ENCODE measurements at places on chromosomes 12 and 14.

- DNase-seq, result no peak
Measured at GRCh38 chr14:79413734-79414428, 797.4 kb downstream of the DIO2 start.

DNA sequence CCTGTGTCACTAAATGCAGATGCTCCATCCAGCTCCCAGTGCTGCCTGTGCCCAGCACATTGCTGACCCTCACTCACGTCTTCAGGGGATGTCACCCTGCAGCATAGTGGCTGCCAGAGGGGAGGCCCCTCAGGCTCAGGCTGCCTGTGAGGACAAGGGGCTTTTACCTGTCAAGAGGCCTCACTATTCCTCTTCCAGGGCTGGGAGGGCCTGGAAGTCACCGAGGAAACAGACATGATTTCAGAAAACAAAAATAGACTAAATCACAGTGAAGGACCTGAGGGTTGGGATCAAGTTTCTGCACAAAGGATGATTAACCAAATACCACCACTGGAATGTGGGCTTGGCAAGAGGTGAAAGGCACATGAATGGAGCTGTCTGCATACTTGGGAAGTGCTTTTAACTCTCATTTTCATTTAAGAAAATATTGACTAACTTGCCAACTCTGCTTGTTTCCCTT lies 1202.3 kb downstream of the BCL11B start:
- DNase-seq, result peak; percentile 52

DNA sequence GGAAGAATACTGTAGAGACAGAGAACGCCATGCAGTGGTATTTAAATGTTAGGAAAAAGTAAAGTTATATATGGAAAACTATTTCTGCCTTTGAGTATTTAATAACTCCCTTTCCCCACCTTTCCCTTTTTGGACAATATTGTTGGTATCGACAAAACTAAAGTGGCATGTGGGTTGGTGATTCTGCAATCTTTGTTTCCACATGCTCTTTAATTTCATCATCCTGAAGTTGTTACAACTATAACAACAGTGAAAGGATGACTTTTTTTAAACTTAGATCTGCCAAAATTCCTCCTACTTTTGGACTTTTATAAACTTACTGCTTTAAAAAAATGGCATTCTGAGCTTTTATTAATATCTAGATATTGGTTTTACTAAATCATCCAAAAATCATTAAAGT lies 25.3 kb downstream of the TTC8 start:
- DNase-seq, result no peak

DNA sequence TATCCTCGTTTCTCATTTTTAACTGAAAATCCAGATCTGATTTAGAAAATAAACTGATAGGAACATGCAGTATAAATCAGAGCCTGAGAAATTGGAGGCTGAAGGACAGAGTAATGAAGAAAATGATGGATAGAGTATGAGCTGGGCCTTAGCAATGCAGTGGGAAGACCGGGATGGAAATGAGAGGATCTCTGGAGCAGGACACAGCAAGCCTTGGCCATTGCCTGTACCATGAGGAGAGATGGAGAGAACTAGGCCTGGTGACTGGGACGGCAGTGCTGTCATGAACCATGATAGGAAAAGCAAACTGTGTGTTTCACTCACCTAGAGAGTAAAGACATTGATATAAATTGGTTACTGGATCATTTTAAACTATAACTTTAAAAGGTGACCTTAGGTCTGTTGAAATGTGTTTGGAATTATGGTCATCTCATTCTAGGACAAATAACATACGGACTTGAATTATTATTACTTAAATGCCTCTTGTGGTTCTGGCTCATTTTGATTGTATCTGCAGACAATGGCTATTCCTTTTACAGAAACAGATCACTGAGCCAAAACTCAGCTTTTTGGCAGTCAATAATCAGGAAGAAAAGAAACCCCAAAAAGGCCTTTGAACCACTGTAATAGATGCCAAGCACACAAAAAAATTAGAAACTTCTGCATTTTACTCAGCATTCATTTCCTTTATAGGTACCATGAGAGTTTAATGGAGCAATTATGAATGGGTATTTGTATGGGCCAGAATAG lies 251.9 kb upstream of the PRKD1 start:
- no peak for DNase-seq

DNA sequence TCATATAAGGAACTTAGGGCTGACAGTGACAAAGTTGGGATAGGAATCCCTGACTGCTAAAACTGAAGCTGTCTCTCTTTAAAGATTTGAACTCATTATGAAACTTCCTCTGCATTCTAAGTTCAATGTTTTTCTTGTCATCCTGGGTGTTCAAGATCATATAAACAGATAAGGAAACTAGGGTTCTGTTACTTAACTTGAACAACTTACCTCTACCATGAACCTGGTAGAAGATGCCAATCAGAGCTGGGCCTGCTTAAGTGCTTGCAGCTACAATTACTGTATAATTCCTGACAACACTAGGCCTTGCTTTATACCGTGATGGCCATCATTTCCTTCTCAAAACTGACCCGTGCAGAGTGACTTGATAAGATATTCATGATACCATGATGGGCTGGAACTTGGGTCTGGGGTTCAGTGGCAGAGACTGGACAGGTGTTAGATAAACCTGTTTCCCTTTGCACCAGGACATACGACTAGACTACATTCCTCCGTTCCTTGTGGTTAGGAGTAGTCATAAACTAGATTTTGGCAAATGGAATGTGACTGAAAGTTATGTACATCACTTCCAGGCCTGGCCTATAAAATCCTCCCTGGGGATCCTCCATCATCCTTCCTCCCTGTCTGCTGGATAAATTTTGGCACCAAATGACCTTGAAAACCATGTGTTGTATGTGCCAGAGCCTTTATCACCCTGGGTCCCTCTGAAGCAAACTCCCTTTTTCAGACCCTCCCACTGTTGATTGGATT lies 172.2 kb upstream of the PRICKLE1 start:
- peak; percentile 60 for DNase-seq

- no peak for DNase-seq
Measured at GRCh38 chr12:52178443-52178842, 13.4 kb downstream of the KRT80 start.

GRCh38 chr14:95233702-95234241 lies 76.4 kb upstream of the DICER1 start:
- DNase-seq, result no peak

DNA sequence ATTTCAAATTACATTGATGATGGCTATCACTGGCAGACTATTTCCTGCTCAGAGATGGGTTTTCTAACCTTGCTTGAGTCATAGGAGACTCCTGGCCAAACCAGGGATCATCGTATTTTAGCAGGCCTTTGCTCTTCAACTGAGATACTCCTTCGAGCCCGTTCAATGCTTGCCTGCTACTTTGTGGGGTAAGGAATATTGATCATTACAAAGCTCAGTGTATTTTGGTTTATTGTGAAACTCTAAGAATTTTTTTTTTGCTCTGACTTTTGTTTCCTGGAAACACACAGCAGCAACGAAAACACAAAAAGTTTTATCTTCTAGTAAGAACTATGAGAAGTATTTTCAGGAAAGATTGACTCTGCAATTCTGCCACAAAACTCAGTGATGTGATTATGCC lies 4.1 kb downstream of the GPRC5D start:
- no peak for DNase-seq

GRCh38 chr14:66140213-66140918 lies 345.8 kb upstream of the CCDC196 start:
- no peak for DNase-seq

DNA sequence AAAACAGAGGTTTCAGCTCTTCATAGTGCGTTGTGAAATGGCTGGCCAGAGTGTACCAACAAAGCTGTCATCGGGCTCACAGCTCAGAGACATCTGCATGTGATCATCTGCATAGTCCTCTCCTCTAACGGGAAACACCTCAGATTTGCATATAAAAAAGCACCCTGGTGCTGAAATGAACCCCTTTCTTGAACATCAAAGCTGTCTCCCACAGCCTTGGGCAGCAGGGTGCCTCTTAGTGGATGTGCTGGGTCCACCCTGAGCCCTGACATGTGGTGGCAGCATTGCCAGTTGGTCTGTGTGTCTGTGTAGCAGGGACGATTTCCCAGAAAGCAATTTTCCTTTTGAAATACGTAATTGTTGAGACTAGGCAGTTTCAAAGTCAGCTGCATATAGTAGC lies 14.3 kb upstream of the PAPLN start:
- DNase-seq, result peak; percentile 32

DNA sequence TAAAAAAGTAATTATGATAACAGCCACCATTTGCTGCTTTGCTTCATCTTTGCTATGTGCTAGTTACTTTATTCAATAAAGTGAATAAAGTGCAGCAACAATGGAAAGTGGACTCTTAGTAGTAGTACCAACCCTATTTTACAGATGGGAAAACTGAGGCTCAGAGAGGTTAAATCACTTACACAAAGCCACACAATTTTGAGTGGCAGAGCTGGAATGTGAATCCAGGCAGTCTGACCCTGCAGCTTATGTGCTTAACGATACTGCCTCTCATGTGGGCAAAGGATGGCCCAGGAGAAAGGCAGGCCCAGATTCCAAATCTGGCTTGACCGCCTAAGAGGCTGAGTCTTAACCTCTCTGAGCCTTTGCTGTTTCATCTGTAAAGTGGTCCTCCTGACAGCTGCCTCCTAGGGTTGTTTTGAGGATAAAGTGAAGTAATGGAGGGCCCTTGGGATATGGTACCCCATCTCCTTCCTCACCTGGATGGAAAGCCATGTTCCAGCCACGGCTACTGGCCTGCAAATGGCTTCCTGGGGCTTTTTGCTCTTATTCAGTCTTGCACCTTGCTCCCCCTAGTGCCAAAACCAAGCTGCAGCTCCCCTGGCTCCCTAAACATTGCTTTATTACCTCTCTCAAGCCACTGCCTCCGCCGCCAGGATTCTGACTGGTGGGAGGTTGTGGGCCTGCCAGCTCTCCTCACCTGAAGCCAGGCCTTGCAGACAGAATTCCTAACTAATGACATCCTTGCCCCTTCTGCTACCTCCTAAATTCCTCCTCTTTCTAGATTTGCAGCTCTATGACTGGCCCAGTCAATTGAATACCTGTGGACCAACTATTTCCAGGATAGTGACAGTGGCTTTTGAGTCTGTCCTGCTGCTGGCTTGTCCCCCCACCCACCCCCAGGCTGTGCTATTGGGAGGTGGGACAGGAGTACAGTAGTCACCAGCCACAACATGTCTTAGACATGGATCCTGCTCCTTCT lies 283.3 kb upstream of the PWP1 start:
- DNase-seq, result no peak

- DNase-seq, result no peak
Measured at GRCh38 chr12:78176643-78177042, 345.9 kb downstream of the NAV3 start.

DNA sequence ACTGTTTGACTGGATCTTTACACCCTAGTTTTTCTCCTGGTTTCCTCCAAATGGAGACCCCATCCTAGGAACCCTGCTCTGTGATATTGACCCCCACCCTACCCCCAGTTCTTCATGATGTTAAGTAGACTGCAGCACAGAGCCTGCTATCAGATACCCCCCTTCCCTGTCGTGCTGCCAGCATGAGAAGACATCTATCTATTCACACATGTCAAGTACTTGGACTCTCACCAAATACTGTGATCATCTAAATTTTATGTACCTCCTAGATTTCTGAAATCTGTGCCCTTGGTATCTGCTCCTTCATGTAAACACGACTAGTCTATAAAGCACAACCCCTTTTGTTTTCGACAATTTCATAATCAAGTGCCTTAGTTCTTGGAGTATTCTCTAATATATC lies 38.9 kb downstream of the FERMT2 start:
- no peak for DNase-seq

GRCh38 chr12:113291586-113291985 lies 43.3 kb downstream of the SLC8B1 start:
- no peak for DNase-seq

- DNase-seq, result no peak
Measured at GRCh38 chr12:117603316-117604113, 242.1 kb upstream of the NOS1 start.

- no peak for DNase-seq
Measured at GRCh38 chr14:80575763-80576162, 364.5 kb upstream of the DIO2 start.

DNA sequence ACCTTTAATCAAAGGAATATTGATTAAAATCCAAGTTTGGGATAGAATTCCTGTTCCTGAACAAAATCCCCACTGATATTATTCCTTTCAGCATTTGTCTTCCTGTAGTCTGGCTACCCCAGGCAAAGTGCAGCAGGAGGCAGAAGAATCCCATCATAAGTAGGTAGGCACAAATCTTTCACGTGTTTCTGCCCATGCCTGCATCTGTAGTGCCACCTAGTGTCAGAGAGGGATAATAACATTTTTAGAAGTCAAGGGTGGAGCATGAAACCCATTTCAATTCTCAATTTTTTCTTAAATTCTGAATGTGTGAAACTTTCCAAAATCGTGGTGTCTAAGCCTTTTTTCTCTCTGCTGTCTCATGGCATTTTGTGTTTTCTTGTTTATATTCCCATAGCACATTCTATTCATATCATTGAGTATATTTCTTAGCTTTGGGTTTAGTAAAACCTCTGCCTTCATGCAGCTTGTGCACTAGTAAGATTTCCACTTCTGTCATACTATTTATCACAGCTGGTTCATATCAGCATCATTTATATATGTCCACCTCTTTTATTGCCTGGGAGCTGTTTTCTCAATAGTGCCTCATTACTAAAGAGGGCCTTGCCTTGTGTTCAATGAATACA lies 47.8 kb upstream of the RERG start:
- DNase-seq, result peak; percentile 24

- DNase-seq, result no peak
Measured at GRCh38 chr12:51635346-51635745, 44.3 kb downstream of the SCN8A start.

DNA sequence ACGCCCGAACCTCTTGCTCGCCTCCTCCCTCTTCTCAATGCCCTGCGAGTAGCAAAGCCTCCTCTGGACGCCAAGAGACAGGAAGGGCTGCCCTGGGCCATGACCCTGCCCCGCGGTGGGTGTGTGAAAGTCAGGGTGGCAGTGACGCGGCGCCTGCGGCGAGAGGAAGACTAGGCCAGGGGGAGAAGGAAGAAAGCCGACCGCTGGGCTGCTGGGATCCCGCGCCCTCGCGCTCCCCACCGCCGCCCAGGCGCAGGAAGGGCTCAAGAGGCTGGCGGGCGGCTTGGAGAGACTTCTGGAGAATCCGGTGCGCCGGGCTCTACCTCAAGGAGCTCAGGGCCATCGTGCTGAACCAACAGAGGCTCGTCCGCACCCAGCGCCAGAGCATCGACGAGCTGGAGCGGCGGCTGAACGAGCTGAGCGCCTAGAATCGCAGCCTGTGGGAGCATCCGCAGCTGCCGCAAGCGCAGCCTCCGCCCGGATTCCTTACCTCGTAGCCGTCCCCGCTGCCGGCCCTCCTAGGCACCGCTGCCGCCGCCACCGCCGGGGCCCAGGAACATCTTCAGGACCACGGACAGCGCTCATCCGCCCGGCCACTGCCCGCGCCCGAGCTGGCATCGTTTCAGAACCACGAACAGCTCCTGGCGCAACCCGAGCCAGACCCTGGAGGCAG lies 105.0 kb upstream of the PRB2 start:
- peak; percentile 33 for DNase-seq

GRCh38 chr14:87079416-87079815 lies 913.6 kb downstream of the GALC start:
- DNase-seq, result no peak

- peak; percentile 98 for DNase-seq
Measured at GRCh38 chr14:63203618-63204406, 431 bp upstream of the RHOJ start.

GRCh38 chr14:91847693-91848092 lies 19.6 kb downstream of the TC2N start:
- no peak for DNase-seq
